Upper lobe of left lung (tissue), 6 donors: ENCODE measurements at places on chromosomes 4 and X. TPM values are rescaled to one million over a fixed set of nuclear protein-coding genes. Genes with fewer than 3 reads are reported as not detected.

The DMP1 gene
- total RNA-seq, result not detected

The FBXL5 gene
- 93.8 TPM for total RNA-seq

The PDE5A gene
- total RNA-seq, result 21.6 TPM

The SMIM31 gene
- 1.7 TPM for total RNA-seq

The TMEM154 gene
- 5.8 TPM for total RNA-seq

The HEPH gene
- 8.2 TPM for total RNA-seq

The MTTP gene
- not detected for total RNA-seq

The TLR1 gene
- total RNA-seq, result 16.4 TPM

GRCh38 chrX:103406256-103406655, 29.9 kb downstream of the BEX3 start:
- no peaks in the 10 kb centered on the region for H3K4me1 ChIP-seq
- H3K4me3 ChIP-seq, result no peak overlapping the region
- no peak for DNase-seq
- H3K27me3 ChIP-seq, result no peaks in the 10 kb centered on the region

DNA sequence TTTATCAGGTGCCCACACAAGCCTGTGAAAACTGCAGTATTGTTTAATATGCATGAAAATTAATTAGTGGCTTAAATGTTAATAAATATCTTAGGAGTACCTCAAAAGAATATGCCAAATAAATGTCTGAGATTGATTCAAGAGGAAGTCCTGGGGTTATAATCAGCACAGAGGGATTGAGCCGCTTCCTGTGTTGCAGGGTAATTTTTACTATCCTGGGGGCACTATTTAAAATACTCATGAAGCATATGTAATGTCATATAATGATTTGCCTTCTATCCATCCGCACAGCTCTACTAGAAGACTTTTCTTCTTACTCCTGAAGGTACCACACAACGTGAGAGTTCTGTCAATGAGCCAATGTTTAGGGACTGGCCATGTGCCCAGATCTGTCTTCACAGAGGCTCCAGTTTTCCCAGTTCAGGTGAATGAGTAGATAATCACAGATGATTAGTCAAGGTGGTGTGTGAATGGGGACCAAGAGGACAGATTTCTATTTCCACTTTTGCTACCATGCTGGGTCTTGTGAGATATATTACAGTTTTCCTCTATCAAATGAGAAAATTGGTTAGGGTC, 233.3 kb downstream of the USP46 start:
- no peaks in the 10 kb centered on the region for H3K36me3 ChIP-seq
- H3K4me3 ChIP-seq, result no peak overlapping the region
- no peaks in the 10 kb centered on the region for H3K27me3 ChIP-seq
- no peak for DNase-seq
- no peak overlapping the region for H3K27ac ChIP-seq

DNA sequence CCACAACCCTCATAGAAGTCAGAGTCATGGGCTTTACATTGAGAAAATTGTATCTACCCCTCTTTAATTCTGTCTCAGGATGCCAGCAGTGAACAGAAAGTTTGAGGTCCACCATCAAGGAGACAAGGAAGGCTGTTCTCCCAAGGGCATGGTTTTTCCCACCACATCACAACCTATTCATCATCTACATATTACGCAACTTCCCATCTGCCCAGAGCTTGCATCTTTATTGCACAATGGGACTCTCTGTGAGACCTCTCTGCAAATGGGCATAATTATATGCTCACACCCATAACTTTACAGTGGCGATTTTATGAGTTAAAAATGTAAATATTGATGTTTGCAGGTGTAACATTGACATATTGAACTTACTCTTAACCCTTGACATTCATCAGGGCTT, 38.9 kb downstream of the PAGE2 start:
- no peak for DNase-seq
- no peaks in the 10 kb centered on the region for H3K4me1 ChIP-seq
- H3K27ac ChIP-seq, result no peak overlapping the region
- H3K27me3 ChIP-seq, result no peaks in the 10 kb centered on the region
- no peak overlapping the region for H3K4me3 ChIP-seq

DNA sequence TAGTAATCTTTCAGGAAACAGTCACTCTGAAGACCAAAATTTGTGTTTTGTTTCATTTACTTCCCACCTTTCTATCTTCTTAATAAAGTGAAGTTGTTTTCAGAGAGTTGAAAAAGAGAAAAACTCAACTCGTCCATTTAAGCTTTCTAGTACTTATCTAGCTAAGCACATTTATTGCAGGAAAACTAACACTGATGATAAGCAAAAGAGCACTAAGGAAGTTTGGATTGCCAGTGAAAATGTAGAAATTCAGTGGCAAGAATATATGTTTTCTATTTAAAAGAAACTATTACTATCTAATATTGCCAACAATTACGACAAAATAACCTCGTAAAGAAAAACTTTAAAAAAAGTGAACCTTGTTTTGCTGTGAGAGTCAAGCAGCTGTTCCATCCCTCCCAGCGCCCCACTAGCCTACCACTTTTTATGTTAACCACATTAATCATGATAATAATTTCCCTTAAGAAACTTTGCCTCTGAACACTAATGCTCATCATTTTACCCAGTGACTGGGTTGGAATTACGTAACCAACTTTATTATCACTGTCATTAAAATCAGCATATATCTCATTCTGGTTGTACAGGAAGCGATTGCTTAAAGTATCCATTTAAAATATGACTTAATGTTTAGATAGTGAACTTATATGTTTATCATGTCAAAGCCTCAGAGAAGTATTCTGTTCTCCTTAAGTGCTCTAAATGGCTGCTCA, 24.8 kb downstream of the SPRY1 start:
- no peak for DNase-seq
- H3K4me3 ChIP-seq, result no peak overlapping the region
- no peak overlapping the region for H3K27ac ChIP-seq
- no peaks in the 10 kb centered on the region for H3K36me3 ChIP-seq

GRCh38 chr4:140335076-140335475, 38.4 kb upstream of the SCOC start:
- H3K4me3 ChIP-seq, result no peak overlapping the region
- H3K4me1 ChIP-seq, result no peaks in the 10 kb centered on the region
- H3K27me3 ChIP-seq, result no peaks in the 10 kb centered on the region
- H3K36me3 ChIP-seq, result no peaks in the 10 kb centered on the region

GRCh38 chr4:85854546-85854945, 379.6 kb downstream of the ARHGAP24 start:
- no peak for DNase-seq
- no peaks in the 10 kb centered on the region for H3K4me1 ChIP-seq
- no peak overlapping the region for H3K27ac ChIP-seq
- H3K27me3 ChIP-seq, result no peaks in the 10 kb centered on the region

DNA sequence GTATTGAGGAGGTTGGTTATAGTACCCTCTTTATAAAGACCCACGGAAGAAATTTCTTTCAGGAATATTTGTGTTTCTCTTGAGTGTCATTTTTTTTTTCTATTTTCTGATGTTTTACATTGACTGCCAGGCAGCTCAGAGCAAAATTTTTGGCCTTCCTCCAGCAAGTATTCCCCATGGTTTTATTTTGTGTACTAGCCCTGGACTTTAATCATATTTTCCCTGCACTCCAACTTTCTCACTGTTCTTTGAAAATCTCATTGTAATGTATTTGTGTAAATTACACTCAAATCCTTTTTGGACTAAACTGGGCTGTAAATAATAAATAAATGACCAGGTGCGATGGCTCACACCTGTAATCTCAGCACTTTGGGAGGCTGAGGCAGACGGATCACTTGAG, 45.6 kb upstream of the USP46 start:
- no peaks in the 10 kb centered on the region for H3K4me1 ChIP-seq
- H3K4me3 ChIP-seq, result no peak overlapping the region
- H3K36me3 ChIP-seq, result no peaks in the 10 kb centered on the region
- no peak overlapping the region for H3K27ac ChIP-seq

DNA sequence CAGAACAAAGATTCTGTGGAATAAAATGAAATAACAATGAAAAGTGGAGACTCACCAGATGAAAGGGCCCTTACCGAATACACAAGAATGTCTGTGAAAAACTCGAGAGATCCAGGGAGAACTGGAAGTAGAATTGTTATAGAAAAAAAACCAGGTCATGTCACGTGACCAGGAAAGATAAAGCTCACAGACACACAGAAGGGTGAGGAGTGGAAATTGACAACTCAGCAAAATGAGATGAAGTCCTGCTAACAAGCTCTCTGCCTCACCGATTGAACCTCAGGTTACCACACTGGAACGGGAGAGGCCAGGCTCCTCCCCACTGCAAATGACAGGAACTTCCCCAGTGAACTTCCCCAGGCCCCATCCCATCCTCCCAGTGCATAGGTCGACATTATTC, 1618.0 kb upstream of the PCDH10 start:
- H3K36me3 ChIP-seq, result no peaks in the 10 kb centered on the region
- H3K27me3 ChIP-seq, result no peaks in the 10 kb centered on the region
- H3K27ac ChIP-seq, result no peak overlapping the region
- H3K4me3 ChIP-seq, result no peak overlapping the region
- no peaks in the 10 kb centered on the region for H3K4me1 ChIP-seq

DNA sequence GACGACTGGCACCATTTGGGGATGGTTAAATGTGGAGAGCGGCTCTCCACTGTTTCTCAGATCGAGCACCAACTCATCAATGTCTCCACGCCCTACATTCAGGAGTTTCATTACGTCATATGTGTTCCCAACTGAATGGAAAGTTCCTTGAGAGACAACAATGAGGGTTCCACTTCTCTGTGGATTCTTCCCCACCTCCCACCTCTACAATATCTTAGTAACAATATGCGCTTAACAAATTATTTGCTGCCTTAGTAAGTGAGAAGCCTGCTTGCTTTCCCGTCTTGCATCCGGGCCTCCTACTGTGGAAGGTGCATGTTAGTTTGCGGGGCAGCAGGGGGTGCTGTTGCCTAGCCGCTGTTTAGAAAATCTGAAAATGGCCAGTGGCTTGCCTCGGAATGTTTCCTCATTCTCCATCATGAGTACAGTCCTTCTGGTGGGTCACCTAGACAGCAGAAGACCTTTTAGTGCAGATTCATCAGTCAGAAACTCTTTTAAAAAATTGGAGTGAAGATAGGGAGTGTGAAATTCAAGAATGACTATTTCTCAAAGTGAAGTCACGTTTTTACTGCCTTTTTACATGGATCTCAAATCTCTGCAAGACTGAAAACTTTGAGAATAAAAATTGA, 55.7 kb downstream of the PHOX2B start:
- H3K27ac ChIP-seq, result no peak overlapping the region
- no peaks in the 10 kb centered on the region for H3K4me1 ChIP-seq
- H3K36me3 ChIP-seq, result peaks cover 75% of the 10 kb centered on the region
- H3K27me3 ChIP-seq, result no peaks in the 10 kb centered on the region
- H3K4me3 ChIP-seq, result no peak overlapping the region

DNA sequence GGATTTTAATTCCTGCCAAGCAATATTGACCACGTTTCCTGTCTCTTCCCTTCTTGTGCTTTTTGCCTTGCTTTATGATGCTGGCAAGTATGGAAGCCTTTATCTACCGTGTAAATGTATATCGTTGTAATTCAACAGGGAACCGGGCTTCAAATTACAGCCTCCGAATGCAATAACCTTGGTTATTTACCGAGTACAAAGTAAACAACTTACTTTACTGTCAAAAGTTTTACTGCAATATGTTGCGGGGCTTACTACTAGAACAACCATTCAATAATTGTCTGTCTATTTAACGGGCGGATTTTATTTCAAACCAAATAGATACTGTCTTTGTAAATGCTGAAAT, 73.1 kb downstream of the PALLD start:
- no peak overlapping the region for H3K4me3 ChIP-seq
- no peaks in the 10 kb centered on the region for H3K36me3 ChIP-seq
- DNase-seq, result no peak
- H3K27ac ChIP-seq, result no peak overlapping the region
- no peaks in the 10 kb centered on the region for H3K4me1 ChIP-seq

DNA sequence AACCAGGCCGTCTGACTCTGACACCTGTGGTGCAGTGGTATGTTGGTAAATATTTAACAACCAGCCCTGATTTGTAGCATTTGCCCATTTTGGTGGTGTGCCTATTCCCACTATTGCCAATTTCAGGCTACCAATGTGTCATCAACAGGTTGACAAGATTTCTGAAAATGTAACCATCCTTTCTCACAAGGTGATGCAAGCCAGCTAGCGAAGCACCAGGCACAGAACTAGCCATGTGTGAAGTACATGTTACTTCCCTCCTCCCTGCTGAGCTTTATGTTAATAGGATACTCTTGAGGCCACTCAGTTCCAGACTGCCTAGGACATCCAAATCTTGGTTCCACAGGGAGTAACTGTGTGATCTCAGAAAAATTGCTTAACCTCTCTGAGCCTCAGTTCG, 7.2 kb upstream of the MAMLD1 start:
- H3K36me3 ChIP-seq, result no peaks in the 10 kb centered on the region
- H3K4me3 ChIP-seq, result no peak overlapping the region
- H3K4me1 ChIP-seq, result no peaks in the 10 kb centered on the region
- no peak for DNase-seq
- no peaks in the 10 kb centered on the region for H3K27me3 ChIP-seq
- no peak overlapping the region for H3K27ac ChIP-seq

- H3K4me1 ChIP-seq, result no peaks in the 10 kb centered on the region
- H3K27ac ChIP-seq, result no peak overlapping the region
- H3K36me3 ChIP-seq, result no peaks in the 10 kb centered on the region
- no peaks in the 10 kb centered on the region for H3K27me3 ChIP-seq
- no peak for DNase-seq
Observed at GRCh38 chrX:39047174-39047573, 245.9 kb downstream of the MID1IP1 start.

DNA sequence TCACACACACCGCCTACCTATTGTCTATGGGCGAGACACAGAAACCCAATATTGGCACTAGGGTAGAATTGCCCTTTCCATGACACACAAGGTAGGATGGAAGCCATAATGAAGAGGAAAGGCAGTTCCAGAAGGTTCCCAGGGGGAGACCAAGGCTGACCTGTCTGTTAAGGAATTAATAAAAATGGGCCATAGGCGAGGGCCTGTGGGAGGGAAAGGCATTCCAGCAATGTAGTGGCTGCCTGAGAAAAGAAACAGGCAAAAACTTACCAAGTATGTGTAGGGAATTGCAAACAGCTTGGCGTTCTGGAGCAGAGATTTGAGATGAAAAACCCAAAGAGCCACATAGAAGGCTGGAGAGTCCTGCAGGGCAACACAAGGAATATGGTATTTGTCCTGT, 19.1 kb downstream of the MAGED2 start:
- no peaks in the 10 kb centered on the region for H3K4me1 ChIP-seq
- no peaks in the 10 kb centered on the region for H3K36me3 ChIP-seq
- no peak overlapping the region for H3K27ac ChIP-seq

- H3K27ac ChIP-seq, result no peak overlapping the region
- H3K27me3 ChIP-seq, result no peaks in the 10 kb centered on the region
- no peak overlapping the region for H3K4me3 ChIP-seq
- DNase-seq, result no peak
- no peaks in the 10 kb centered on the region for H3K36me3 ChIP-seq
Observed at GRCh38 chrX:38570396-38570795, 9.1 kb downstream of the TSPAN7 start.

DNA sequence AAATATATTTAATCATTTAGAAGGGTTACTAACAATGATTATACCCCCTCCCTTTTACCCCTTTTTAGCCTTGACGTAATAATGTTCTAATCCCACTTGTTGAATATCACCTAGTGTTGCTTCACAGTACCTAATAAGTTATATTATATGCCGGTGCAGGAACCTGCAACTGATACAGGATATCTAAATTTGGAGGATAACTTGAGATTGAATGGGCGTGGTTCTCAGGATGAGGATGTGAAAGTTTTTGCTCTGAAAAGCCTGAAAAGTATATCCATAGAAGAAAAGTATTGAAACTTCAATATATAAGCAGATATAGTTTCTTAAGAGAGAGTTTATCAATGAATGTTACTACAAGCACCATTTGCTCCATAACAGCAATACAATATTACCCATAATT, 59.8 kb downstream of the ZNF711 start:
- H3K27me3 ChIP-seq, result no peaks in the 10 kb centered on the region
- no peak overlapping the region for H3K4me3 ChIP-seq
- no peak for DNase-seq
- no peaks in the 10 kb centered on the region for H3K4me1 ChIP-seq
- H3K36me3 ChIP-seq, result no peaks in the 10 kb centered on the region
